ENCODE measurements at places on chromosomes 7 and 10. TPM values are rescaled to one million over a fixed set of nuclear protein-coding genes. Genes with fewer than 3 reads are reported as not detected.

DNA sequence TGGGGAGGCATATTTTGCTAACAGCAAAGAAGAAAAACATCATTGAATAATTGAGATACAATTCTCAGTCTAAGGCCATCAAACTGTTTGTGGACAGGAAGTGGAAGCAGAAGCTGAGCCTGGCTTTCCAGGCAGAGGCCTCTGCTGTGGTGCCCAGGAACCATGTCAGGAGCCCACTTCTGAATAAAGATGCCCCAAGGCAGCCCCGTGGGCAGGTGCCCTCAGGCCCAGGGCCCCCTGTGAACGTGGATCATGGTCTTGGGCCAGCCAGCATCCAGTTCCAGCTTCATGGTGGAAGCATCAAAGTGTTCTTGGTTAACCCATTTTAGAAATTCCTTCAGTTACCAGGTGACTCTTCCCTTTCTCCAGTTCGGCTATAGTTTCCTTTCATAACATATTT is 346.8 kb downstream of the PTPRN2 start:
- no peaks in the 10 kb centered on the region for H3K4me1 ChIP-seq
- no peak for DNase-seq
- no peak overlapping the region for H3K4me3 ChIP-seq
- no peaks in the 10 kb centered on the region for H3K27me3 ChIP-seq
- H3K36me3 ChIP-seq = no peaks in the 10 kb centered on the region
- H3K27ac ChIP-seq = no peak overlapping the region

- no peaks in the 10 kb centered on the region for H3K27me3 ChIP-seq
- no peak for DNase-seq
- no peaks in the 10 kb centered on the region for H3K4me1 ChIP-seq
- H3K4me3 ChIP-seq = no peak overlapping the region
- H3K36me3 ChIP-seq = no peaks in the 10 kb centered on the region
- H3K27ac ChIP-seq = no peak overlapping the region
Observed at GRCh38 chr7:132536654-132537395, 39.4 kb downstream of the PLXNA4 start.

DNA sequence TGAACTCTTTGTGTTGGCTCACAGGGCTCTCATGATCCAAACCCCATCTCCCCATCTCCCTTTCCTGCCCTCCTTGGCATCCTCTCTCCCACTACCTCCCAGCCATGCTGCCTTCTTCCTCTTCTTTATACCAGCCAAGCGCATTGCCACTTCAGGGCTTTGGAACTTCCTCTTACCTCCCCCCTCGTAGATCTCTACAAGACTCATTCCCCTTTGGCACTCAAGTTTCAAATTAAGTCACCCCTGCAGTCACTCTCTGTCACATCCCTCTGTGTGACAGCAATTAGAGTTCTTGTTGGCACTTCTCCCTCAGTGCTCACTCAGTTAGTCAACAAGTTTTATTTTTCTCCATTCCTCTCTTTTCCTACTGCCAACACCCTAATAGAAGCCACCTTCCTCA is 20.8 kb upstream of the NRP1 start:
- no peak for DNase-seq
- H3K36me3 ChIP-seq = no peaks in the 10 kb centered on the region
- H3K27me3 ChIP-seq = no peaks in the 10 kb centered on the region
- H3K4me1 ChIP-seq = no peaks in the 10 kb centered on the region

GRCh38 chr7:148374396-148375259 is 215.9 kb upstream of the C7orf33 start:
- no peaks in the 10 kb centered on the region for H3K27me3 ChIP-seq
- H3K27ac ChIP-seq = no peak overlapping the region
- no peaks in the 10 kb centered on the region for H3K36me3 ChIP-seq

The FAM241B gene
- 2.4 TPM for total RNA-seq

The C10orf90 gene
- total RNA-seq = not detected

The RALA gene
- total RNA-seq = 7.3 TPM

The LEP gene
- total RNA-seq = not detected

The OR13A1 gene
- total RNA-seq = 0.85 TPM

Measured in thoracic aorta (tissue), 2 donors.